Uterus (tissue), 4 donors: ENCODE measurements at places on chromosomes 1 and 21. TPM values are rescaled to one million over a fixed set of nuclear protein-coding genes. Genes with fewer than 3 reads are reported as not detected.
A peak's percentile ranks its signal among the peaks of the same experiment; 100 is the strongest.

DNA sequence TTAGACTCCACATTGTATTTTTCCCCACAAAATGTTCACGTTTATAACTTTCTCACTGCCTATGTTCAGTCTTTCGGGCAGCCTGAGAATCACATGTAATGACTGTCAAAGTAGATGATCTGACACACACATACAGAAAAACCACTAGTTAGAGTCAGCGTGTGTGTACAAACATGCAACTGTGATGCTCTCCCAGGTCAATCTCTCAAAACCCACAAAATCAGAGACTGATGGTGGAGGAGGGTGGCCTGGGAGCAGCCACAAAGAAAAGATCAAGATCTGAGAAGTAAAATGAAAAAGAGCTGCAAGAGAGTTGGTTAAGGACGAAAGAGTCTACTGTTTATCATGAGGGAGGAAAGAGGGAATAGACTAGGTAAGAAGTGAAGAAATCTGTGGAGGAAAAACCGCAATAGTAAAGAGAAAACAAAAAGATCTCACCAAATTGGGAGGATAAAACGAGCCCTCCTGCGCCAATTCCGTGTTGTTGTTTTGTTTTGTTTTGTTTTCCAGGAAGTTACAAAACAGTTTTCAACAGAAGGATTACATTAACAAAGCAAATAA lies 2.3 kb downstream of the EGLN1 start:
- no peak for DNase-seq

- no peak for DNase-seq
These were observed 147.7 kb upstream of the DNAH14 start for GRCh38 chr1:224781800-224782199.

DNA sequence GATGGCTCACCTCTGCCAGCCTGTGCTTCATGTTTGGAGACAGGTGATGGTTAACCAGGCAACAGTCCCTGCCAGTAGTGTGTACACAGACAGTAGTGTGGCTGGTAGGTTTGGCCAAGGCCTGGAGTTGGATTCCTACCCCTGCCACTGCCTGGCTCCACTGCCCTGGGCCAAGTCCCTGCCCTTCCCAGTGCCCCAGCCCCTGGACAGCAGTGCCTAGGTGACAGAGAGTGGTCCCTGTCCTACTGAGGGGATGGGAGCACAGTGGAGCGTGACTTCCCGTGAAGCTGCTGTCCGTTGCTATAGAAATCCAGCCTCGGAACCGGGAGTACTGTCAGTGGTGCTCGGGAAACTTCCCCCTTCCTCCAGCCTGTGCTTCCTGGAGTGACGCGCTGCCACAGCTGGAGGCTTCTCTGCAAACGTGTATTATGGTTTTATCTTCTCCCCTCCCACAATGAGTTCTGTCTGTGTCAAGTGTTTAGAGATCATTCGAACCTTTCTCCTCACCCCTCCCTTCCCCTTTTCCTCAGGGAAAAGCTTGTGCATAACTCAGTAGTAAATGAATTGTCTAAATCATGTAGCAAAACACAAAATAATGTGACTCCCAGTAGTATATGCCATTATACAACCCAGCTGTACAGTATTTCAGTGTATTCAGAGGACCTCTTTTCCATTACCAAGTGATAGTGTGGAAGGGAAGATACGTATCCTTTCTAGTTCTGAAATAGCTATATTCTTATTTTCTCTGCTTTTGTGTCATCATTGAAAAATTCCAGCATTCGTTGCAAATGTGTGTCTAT lies 73.4 kb downstream of the GALNT2 start:
- peak; percentile 31 for DNase-seq

GRCh38 chr1:156654700-156655099 lies 12.8 kb downstream of the BCAN start:
- no peak for DNase-seq

DNA sequence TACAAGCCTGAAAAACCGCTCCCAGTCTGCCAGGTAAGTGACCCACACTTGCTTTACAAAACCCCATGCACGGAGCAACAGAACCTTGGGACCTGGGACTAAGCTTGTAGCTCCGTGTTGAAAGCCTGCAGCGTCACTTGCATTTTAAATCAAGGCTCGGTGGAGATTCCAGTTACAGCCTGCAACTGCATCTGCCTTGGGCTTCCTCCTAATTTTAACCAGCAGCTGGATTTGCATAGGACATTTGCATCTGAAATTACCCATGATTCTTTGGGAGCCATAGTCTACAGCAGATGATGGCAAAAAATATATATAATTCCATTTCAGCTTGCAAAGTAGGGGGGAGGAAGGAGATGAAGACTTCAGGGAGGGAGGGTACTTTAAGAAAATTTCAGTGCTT lies 62.4 kb upstream of the IGSF21 start:
- no peak for DNase-seq

GRCh38 chr21:16476056-16476825 lies 746.5 kb downstream of the USP25 start:
- no peak for DNase-seq

DNA sequence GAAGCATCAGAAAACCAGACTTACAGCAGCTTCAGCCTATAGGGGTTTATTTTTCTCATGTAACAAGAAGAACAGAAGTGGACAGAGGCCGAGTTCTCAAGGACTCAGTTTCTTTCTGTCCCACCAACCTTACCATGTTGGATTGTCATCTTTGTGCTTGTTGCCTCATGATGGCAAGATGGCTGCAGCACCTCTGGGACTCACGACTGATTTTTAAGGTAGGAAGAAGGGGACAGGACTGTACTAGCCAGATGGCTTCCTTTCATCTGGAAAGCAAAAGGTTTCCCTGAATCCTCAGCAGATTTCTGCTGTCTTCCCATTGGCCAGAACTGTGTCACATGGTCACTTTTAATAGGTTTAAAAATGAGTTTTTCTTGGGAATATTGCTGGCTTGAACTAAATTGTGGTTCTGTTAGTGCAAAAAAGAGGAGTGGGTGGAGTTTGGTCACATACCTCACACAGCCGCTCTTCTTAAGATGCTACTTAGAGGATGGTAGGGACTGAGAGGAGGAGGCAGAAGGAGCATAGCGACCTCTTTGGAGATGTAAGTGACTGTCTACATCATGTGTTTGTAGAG lies 48.1 kb upstream of the ENAH start:
- no peak for DNase-seq

DNA sequence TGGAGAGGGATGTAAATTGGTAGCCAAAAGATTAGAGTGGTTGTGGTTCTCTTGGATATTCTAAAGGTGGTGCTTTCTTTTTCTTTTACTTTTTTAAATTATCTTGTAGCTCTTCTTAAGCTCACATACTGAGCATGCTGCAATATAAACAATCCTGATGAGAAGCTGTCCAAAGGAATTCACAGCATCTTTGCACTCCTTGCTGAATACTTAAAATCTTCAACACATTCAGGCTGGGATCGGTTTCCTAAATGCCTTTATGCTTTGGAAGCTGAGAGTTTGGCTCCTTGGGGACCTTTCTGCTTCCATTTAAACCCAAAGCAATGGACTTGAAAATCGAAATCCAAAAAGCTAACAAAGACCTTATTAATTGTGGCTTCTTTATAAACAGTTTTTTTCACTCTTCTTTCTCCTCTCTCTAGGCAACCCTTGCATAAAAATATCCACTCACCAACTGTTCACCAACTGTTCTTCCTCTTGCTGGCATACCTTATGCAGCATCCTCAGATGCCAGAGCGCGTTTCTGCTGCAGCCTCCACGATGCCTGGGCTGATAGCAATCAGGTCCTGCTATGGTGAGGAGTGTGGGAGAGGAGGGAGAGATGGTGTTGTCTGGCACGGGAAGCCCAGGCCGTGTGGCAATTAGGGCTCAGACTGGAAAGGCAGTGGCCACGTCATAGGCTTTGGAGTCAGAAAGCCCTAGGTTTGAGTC lies 535.8 kb upstream of the DAB1 start:
- DNase-seq: no peak

DNA sequence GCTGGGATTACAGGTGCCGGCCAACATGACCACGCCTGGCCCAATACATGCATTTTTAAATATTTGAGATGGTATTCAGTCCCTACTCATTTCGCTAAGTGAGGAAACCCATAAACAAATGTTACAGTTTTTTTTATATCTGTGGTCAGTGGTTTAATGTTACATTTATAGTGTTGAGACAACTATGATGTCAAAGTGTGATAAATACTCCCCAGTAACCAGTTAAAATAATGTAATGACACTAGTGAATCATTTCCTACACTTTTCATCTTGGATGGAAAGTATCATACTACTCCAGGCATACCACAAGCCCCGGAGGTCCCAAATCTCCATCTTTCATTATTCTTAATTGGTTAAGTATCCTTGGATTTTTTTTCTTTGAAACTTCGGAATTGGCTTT lies 87.5 kb upstream of the KIF26B start:
- no peak for DNase-seq

GRCh38 chr1:116446686-116447085 lies 73.6 kb downstream of the ATP1A1 start:
- no peak for DNase-seq

DNA sequence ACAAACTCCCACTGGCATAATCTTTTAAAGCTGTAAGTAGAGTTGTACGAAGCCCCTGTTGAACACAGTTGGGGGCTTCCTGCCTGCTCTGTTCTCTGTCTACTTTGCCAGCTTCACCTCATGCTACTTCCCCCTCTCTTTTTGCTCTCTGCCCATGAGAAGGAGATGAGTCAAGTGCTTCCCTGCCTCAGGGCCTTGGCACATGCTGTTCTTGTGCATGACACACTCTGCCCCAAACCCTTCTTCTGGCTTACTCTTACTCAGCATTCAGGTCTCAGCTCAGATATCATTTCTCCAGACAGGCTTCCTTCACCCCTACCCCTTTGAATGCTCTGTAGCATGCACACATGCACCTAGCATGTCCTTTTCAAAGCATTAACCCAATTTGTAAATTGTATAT lies 208.8 kb downstream of the FOXD2 start:
- DNase-seq: no peak

DNA sequence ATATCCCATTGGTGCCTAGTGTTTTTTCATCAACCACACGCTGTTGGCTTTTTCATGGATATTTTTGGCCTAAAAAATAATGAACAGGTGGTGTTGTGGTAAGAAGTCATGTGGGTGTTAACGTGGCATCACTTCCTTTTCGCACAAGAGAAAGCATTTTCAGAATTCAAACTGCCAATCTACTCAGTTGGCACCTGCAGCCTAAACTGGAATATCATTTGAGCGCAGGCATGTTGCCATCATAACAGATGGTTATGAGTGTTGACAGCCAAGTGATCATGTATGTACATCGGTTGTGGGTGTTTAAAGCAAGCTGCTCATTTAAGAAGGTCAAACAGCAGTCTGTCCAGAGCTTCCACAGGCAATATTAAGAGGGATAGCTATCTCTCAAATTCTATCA lies 1963.0 kb downstream of the NCAM2 start:
- no peak for DNase-seq

DNA sequence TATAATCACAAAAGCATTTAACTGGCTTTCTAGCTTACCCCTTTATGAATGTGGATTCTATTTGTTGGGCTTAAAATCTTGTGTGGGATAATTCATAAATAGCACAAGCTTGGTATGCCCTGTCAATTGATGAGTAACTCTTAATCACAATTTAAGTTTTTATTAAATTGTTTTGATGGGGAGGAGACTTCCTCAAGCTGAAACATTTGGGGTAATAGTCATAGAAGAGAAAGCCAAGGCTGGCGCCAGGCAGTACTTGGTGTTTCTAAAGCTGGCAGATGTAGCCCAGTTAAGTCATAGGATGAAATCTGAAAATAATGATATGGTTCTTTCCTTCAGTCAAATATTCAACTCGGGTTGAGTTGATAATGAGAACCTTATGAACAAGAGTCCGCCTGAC lies 167.2 kb downstream of the FMN2 start:
- DNase-seq: no peak

Gene FCGR3B
- total RNA-seq: not detected

Gene SLC6A17
- 0.15 TPM for total RNA-seq

Gene BATF3
- not detected for total RNA-seq

Gene IGSF21
- total RNA-seq: 1.9 TPM

Gene TAS1R1
- total RNA-seq: not detected

Gene ARHGEF10L
- total RNA-seq: 61.9 TPM

Gene AMY1C
- total RNA-seq: 4.0 TPM
